ENCODE measurements at places on chromosomes 5 and 9.

GRCh38 chr9:127720031-127720864 is 4.4 kb downstream of the TTC16 start:
- DNase-seq = no peak

DNA sequence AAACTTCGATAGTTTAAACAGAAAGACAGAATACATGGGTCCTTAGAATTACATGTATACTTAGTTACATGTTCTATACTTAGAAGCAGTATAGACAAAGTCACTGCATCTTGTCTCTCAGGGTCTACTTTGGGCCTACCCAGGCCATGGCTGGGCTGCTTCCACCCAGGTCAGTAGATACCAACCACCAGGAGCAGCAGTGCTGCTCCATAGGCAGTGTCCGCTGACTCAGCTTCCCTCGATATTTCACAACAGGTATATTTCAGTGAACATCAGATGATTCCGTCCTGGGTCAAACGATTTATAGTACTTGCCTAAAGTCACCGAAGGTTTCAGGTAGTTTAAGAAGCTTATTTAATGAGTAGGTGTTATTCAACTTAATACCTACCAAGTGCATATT is 18.0 kb downstream of the IARS1 start:
- no peak for DNase-seq

DNA sequence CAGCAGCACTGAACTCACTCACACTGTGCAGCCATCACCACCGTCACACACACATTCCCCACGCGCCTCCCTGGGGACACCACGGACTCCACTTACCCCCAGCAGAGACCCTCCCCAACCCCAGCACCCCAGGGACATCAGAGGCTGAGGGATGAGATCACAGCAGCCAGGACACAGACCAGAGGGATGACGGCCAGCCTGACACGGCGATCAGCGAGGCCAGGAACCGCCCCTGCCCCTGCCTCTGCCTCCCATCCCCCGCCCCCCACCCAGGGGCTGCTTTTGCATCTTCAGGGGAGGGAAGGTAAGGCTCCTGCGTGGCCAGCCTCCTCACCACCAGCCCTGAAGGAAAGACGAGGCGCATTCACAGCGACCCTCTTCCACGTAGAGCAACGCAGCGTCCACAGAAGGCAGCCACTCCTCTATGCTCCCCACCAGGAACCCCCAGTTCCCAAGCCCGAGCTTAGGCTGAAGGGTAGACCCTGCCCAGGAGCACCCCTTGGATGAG is 104.5 kb downstream of the VAV2 start:
- DNase-seq = no peak

- no peak for DNase-seq
Observed at GRCh38 chr5:177419046-177419445, 7.4 kb upstream of the GRK6 start.

- no peak for DNase-seq
Observed at GRCh38 chr9:69314547-69314946, 10.5 kb upstream of the ENTREP1 start.

DNA sequence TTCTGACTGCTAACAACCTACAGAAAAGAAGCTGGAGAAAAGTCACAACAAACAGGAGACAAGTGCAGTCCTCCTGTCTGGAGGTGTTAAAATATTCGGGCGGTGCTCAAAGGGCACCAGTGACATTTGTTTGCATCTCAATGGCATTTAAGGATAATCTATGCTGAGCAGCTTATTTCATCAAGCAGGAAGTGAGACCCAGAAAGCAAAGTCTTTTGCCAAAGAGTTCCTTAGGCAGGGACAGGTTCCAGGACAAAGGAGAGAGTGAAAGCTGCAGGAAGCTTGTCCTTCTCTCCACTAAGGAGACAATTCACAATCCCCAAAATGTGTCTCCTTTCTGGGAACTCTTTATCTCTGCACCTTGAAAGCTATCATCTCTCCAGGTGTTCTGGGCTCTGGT is 38.7 kb upstream of the CDK20 start:
- no peak for DNase-seq

GRCh38 chr5:150311015-150311692 is 8.4 kb upstream of the ARSI start:
- no peak for DNase-seq

DNA sequence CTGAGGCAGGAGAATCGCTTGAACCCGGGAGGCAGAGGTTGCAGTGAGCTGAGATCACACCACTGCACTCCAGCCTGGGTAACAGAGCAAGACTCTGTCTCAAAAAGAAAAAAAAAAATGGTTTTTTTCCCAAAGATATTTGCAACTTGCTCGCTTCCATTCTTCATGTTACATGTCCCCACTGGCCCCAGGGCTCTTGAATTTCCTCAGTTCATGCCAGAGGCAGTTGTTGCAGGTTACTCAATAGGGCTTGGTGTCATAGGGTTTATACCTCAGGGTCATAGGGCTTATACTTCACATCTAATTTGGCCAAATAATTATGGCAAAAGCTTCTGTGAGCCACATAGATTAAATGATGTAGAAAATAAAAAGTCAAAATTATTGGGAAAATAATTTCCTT is 44.1 kb upstream of the KCNV2 start:
- no peak for DNase-seq

DNA sequence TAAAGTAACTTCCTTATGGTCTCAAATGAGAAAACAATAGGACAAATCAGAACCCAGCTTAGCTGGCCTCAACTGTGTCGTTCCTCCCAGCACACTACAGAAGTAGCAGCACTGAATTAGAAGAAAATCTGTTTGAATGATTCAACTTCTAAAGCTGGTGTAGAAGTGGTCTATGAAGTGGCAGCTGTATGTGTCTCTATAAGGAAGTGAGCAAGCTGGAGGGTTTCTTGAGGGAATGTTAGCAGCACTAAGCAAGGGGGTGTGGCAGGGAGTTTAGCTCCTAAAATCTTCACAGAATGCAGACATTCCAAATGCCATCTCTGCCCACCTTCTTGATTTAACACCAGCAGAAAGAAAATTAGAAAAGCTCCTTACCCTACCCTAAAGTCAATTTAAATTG is 4.1 kb downstream of the KLF9 start:
- DNase-seq = no peak

GRCh38 chr5:127997201-127997704 is 86.3 kb upstream of the SLC12A2 start:
- no peak for DNase-seq

- no peak for DNase-seq
Observed at GRCh38 chr9:123031963-123032362, 1.5 kb upstream of the GPR21 start.

GRCh38 chr9:105290954-105291353 is 46.5 kb downstream of the SLC44A1 start:
- no peak for DNase-seq

GRCh38 chr9:70835323-70835722 is 286.1 kb downstream of the TRPM3 start:
- no peak for DNase-seq

DNA sequence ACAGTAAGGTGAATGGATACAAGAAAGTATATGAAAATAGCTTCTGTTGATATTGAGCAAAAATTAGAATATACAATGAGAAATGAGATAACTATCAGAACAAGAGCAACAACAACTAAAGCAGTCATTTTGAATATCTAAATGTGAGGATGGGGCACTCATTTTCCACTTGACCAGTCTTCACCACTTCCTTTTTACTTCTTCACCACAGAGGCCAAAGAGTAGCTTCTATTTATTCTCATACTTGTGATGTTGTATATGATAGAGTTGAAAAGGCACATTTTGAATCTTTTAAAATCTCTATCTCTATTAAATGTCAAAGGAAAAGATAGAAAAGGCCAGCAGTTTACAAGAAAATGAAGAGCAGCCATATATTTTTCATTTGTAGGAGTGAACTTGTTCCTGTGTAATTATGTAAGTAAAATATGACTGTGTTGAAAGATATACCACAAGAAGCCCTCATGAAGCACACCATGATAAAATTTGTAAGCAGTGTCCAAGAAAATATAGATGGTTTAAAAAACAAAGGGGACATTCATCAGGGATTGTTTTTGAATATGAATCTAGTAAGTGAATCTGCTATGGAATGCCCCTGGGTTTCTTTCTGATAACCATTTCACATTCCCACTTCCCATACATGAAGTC is 39.2 kb downstream of the ADAMTS19 start:
- no peak for DNase-seq

DNA sequence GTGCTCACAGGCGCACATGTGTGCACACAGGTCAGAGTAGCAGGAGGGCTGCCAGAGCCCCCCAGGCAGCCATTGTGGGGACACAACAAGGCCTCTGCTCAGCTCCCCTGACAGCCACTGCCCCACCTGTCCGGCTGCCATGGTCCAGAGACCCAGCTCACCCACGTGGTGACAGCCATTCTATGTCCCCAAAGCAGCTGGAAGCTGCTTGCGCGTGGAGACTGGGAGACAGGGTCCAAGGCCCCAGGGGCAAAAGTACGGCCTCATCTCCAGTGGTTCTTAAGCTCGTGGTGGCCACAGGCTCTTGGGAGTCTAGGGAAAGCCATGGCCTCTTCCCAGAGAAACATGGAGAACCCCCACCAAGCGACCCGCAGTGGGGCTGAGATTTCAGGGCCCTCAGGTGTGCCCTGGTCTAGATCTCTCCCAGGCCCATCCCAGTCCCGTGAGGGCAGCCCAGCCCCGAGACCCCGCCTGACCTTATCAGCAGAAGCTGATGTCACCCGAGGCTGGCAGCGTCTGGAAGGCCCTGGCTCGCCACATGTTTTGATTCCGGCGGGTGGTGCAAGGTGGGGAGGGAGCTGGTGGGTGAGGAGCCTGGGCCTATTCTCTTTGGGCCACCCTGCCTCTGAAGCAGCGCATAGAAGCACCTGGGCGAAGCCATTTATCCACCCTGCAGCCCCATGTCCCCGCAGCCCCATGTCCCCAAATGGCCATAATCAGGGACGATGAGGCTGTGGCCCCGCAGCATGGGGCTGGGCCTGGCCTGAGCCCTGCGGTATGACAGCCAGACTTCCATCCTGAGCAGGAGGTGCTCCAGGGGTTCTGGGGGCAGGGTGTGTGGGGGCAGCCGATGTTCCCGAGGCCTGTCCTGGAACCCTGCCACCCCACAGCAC is 31.7 kb downstream of the GLT6D1 start:
- peak; percentile 2 for DNase-seq

DNA sequence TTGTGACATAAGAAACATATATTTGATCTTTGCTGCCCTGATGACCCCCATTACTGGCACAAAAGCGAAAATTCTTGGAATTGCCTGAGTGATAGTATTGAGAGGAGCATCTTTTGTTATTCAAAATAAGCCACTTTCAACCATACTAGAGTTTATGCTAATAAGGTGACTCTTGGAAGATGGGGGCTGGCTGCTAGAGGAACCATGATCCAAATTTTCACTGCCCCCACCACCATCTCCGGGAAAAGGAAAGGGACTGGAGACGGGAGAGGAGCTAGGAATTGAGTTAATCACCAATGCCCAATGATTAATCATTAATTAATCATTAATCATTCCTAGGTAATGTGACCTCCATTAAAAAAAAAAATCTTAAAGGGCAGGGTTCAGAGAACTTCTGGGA is 25.6 kb downstream of the FBXW11 start:
- no peak for DNase-seq

GRCh38 chr9:129524582-129525270 is 96.2 kb downstream of the C9orf50 start:
- DNase-seq = no peak

DNA sequence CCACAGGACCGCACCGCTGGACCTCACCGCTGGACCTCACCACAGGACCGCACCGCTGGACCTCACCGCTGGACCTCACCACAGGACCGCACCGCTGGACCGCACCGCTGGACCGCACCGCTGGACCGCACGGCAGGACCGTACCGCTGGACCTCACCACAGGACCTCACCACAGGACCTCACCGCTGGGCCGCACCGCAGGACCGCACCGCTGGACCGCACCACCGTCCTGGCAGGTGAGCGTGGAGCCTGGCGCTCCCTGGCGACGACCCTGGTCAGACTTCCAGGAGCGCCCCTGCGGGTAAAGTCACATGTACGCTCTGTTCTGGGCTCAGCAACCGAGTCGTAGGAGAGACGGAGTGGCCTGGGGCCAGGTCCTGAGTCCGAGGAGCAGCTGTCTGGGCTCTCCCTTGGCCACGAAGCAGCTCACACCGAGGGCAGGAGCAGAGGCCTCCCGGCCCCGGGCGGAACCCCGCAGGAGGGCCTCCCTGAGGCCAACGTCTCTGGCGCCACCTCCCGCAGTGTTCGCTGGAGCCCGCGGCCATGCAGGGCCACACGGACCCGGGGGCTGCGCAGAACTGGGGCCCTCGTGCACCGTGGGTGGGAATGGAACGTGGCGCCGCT is 30.5 kb downstream of the MRPL36 start:
- no peak for DNase-seq

DNA sequence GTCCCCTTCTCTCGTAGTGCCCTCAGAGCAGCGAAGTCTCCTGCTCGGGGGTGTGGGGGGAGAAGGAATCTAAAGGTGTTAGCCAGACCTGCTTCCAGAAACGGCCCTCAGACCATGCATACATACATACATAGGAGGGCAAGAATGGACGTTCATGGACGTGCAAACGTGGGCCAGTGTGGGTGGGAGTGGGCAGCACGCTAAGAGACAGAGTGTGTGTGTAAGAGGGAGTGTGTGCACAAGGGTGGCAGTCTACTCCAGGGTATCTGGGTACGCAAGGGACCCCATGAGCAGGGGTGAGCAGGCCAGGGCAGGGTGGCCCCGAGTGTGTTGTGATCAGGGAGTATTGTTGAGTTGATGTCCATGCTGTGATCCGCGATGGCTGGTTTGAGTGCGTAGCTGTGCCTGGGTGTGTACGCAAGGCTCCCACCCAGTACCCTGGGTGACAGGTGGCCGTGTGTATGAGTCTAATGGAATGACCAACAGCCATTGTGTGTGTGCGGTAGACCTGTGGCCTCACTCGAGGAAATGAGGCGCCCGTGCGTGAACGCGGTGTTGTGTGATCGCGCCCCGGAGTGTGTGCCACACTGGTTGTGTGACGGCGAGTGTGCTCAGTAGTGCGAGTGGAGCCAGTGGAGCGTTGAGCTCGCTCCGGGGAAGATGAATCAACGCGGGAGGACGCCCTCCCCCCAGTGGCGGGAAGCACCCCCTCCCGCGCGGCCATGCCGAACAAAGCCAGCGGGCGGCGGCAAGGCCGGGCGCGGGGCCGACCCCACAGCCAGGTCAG is 826 bp downstream of the GPRIN1 start:
- DNase-seq = no peak

DNA sequence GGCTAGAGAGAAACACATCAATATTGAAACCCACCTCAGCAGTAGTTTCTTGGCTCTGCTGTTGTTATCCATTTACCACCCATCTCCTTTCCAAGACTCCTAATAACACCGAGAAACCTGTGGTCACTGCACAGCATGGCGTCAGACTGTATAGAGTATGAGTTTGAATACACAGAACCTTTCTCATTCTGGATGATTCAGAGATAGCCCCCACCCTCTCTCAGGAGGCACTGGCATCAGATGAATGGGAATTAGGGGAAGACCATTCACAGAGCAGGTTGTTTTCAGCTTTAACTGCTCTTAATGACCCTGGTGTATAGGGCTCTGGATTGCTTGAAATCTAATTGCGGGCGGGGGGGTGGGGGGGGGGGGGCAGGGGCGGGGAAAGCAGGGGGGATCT is 86.7 kb downstream of the GPR21 start:
- no peak for DNase-seq
